Cerebellar nuclear complex (tissue), 1 donor: ENCODE measurements at places on chromosomes 7 and 10.

DNA sequence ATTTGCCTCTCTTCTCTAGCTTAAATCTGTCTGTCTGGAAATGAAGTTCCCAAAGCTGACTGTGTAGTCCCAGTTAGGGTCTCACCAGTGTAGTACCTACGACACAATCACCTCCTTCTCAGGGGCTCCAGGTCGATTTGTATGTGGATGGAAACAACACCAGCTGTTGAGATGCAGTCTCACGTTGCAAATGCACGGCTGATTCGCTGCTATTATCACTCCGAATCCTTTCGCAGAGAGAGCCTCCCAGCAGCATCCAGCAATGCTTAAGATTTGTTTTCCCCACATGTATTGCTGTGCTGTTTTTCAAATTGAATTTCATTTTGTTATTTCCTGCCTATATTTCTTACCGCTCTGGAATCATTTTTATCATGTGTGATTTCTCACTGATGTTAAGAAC is 16.3 kb downstream of the VSTM4 start:
- no peak for DNase-seq

DNA sequence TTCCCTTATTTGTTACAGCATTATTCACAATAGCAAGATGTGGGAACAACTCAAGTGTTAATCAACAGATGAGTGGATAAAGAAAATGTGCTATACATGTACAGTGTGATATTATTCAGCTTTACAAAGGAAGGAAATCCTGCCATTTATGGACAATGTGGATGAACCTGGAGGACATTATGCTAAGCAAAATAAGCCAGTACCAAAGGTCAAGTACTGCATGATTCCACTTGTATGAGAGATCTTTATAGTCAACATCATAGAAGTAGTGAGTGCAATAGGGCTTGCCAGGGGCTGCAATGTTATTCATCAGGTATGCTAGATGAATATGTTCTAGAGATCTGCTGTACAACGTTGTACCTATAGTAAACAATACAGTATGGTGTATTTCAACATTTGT is 138.5 kb upstream of the AGR3 start:
- no peak for DNase-seq

GRCh38 chr7:156764766-156765165 is 124.2 kb downstream of the RNF32 start:
- DNase-seq: no peak

- no peak for DNase-seq
Observed at GRCh38 chr10:80407812-80408241, 524 bp upstream of the PRXL2A start.

DNA sequence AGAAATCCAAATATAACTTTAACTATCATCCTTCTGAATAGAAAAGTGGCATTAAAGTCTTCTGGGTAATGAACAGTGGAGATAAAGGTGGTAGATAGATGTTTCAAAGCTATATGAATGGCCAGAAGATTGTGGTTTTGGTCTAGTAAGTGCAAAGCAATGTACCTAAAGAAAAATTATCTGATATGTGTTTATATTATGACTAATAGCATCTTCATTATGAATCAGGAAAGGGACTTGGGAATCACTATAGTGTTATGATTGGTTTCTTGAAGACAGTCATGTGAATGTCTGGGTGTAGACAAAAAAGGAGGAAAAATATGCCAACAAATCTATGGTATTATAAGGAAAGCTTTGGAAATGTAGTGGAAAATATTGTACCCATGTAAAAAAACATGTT is 3.0 kb downstream of the ZNF518A start:
- DNase-seq: no peak
